ENCODE measurements at places on chromosomes 5 and 9.

DNA sequence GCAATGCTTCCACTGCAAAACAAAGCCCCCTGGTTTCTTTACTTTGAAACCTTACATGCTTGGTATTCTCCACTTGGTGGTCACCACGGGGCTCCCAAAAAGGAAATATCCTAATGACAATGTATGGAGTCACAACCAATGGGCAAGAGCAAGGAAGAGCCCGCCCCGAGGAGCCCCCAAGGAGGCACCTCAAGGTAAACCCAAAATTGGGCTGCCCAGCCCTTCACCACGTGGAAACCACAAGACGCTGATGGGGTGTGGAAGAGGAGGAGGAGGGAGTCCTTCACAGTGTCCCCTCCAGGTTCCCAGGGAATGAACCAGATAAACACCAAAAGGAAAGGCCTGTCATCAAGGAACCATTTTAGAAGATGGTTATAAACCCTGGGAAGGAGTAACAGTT is 3.8 kb downstream of the ROR2 start:
- no peak for DNase-seq

GRCh38 chr5:50873595-50874277 is 207.3 kb downstream of the PARP8 start:
- DNase-seq, result no peak

DNA sequence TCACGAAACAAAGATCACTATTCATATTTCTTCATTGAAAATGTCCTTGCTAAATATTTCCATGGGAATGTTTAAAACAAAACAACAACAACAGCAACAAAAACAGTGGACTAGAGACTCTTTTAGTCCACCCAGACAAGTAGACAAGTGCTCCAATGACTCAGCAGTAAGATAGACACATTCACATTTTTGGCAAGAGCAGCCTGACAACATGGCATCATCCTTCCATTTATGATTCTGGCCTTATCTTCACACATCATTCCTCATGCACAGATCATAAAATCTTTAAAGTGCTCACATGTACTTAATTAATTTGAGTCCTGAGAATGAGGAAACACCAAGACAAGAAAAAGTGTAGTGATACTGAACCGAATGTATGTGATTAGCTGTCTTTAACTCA is 132.6 kb upstream of the PDE4D start:
- DNase-seq, result no peak

GRCh38 chr9:20357037-20357432 is 265.3 kb downstream of the MLLT3 start:
- DNase-seq, result no peak

GRCh38 chr9:99559776-99560175 is 261.9 kb upstream of the NR4A3 start:
- no peak for DNase-seq

GRCh38 chr5:36877667-36878391 is 1.3 kb downstream of the NIPBL start:
- no peak for DNase-seq

- no peak for DNase-seq
These were observed 2.8 kb upstream of the PTPDC1 start for GRCh38 chr9:94081435-94081834.

GRCh38 chr9:34651876-34652601 is at the start of gene IL11RA:
Gene IL11RA (plus strand): TSS chr9:34652185. CDS start chr9:34655218, 3,033 bp downstream.
- peak; percentile 43 for DNase-seq

DNA sequence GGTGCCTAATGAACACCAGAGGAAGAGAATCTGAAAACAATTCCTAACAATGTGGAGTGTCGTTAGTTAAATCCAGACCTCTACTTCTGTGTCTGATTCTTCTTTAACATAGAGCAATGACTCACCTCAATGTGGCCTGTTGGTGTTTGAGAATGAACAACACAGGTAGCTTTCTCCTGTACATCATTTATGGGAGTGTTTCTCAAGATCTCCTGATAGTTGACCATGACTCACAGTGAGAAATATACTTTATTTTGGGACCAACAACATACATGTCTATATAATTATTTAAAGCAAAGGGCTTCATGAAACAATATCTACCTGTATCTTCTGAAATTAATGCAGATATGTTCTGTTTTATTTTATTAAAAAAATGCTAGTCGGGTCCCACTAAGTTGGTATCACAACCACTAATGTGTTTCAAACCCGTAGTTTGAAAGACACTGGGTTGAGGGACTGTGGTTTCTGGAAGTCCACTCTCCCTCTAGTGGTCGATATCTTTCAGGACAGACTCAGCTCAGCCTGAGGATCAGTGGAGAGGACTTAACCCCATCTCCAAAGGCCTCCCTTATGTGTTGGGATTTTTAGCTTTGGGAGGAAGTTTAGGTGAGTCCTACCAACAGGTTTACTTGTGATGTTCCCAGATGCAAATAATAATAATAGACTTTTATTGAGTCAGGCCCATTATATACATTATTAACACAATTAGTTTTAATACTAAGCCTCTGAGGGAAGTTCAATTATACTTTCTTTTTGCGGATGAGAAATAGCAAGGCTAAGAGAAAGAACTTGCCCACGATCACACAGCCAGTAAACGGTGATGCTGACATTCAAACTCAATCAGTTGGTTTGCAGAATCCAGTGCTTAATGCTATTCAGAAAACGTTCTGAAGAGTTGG is 70.0 kb upstream of the KLF9 start:
- DNase-seq, result no peak

DNA sequence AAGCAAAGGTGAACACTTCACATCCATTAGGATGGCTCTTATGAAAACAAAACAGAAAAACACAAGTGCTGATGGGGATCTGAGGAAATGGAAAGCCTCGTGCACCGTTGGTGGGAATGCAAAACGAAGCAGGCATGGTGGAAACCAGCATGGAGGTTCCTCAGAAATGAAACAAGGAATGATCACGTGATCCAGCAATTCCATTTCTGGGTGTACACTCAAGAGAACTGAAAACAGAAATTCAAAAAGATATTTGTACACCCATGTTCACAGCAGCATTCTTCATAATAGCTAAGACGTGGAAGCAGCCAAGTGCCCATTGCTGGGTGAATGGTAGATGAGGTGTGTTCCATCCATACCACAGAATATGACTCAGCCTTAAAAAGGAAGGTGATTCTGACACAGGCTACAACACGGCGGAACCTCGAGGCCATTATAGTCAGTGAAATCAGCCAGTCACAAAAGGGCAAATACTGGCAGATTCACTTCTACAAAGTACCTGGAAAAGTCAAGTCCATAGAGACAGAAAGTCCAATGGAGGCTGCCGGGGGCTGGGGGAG is 87.2 kb upstream of the RAPGEF1 start:
- no peak for DNase-seq

DNA sequence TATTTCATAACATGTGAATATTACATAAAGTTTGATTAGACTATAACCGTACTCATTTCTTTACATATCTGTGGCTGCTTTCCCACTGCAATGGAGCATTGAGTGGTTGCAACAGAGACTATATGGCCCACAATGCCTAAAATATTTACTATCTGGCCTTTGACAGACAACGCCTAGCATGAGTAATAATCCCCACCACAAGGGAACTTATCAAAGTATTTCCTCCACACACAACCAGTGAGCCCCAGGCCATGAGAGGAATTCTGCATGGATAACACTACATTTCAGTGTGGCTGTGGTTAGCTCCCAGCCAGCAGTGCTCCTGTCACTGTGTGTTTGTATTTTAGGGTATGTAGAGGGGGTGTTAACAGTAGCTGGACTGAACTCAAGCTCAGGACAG is 54.8 kb downstream of the FAM81B start:
- no peak for DNase-seq

DNA sequence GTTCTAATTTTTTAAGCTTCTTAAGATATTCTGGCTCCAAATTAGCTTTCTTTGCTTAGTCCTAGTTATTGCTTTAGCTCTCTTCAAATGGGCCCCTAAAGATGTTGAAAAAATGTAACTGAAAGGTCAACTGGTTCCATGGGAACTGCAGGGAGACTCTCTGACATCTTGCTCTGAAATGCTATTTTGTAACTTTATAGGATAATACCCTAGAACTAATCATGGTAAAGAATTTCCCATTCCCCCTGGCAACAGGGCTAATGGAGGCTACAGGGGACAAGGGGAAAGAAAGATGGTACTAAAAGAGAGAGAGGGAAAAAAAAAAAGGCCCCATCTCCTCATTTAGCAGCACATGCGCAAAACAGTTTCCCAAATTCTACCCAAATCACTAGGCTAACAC is 39.4 kb downstream of the SIL1 start:
- no peak for DNase-seq

DNA sequence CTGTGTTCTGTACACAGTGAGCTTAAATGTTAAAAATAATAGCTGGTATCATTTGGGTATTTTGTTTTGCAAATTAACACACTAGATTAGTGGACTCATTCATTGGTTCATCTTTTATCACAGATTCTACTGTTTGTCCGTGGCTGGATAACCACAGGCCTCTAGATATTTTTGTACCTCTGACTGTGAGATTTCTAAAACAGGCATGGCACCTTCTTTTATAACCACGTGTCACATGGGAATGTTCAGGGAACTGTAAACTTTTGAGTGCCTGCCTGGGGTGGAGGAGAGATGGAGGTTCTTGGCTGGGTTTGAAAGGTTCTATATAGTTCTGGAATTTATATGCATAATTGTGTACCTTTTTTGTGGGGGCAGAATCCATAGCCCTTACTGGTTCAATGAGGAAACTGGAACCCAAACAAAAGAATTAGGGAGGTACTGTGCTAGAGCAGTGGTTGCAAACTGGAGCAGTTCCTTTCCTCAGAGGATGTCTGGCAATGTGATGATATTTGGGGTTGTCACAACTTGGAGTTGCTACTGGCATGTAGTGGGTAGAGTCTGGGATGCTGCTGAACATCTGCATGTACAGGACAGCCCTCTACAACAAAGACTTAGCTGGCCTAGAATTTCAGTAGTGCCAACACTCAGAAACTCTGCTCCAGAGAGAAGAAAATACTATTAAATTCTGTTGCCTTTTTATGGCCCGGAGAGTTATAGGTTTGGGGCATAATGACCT is 16.9 kb downstream of the TLE4 start:
- DNase-seq, result no peak

DNA sequence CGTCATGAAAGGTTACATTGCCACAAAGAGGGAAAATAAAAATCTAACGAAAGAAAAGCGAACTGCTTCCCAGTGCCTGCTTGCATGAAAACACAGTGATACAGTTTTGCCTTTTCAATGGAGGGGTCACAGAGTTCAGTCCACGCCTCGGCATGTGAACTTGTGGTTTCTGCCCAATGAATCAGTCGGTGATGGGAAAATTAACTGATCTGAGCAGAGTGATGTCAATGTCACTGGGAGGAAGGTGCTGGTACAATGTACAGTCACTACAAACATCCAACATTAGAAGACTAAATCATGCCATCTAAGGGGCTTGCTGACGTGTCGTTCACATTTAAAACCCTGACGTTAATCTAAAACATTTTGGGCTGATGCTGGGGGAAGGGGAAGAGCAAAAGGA is 151.8 kb upstream of the MSX2 start:
- no peak for DNase-seq

DNA sequence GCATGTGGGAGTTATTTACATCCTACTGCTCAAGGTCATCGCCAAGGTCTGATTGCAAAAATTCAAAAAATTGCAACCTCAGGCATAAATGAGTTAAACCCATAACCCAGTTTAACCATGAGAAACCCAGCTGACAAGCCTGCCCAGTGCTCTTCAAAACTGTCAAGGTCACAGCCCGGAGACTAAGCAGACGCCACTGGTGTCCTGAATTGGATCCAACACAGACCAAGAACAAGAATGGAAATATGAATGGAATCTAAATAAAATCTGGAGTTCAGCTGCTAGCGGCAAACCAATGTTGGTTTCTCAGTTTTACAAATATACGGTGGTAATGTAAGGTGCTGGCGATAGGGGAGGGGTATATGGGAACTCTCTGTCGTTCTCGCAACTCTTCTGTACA is 201.5 kb upstream of the MVB12B start:
- no peak for DNase-seq

DNA sequence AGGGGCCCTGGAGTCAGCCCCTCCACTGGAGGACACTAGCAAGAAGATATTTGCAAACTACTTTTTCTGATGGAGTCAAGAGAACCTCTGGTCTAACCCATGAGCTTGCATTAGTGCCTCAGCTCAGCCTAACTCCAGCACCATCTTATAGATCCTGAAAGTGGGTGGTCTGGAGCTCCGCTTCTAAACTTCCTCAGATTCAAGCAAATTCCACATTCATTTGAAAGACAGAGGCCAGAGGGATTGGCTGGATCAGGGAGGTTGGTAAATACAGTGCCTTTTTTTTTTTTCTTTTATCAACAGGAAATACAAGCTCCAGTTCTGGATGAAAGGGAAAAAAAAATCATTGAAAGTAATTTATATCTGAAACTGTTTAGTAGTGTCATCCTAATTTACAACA is 99.9 kb downstream of the ENC1 start:
- DNase-seq, result no peak

DNA sequence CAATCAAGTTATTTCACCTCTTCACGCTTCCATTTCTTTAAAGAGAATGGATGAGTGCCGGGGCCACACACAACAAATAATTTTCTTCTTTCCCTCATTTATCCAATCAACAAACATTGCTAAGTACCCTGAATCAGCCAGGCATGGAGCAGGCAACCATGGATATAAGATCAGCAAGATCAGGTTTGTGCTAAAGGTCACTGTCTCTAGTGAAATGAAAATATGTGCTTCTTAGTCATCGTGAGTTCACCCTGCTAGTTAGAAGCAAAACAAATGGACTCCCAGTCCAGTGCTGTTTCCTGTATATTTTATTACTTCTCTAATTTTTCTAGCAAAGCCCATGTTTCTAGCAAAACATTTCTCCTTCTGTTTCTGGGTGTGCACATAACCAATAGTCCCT is 629.2 kb downstream of the BNC2 start:
- DNase-seq, result no peak

GRCh38 chr5:2166979-2167377 is 284.3 kb upstream of the IRX4 start:
- no peak for DNase-seq

DNA sequence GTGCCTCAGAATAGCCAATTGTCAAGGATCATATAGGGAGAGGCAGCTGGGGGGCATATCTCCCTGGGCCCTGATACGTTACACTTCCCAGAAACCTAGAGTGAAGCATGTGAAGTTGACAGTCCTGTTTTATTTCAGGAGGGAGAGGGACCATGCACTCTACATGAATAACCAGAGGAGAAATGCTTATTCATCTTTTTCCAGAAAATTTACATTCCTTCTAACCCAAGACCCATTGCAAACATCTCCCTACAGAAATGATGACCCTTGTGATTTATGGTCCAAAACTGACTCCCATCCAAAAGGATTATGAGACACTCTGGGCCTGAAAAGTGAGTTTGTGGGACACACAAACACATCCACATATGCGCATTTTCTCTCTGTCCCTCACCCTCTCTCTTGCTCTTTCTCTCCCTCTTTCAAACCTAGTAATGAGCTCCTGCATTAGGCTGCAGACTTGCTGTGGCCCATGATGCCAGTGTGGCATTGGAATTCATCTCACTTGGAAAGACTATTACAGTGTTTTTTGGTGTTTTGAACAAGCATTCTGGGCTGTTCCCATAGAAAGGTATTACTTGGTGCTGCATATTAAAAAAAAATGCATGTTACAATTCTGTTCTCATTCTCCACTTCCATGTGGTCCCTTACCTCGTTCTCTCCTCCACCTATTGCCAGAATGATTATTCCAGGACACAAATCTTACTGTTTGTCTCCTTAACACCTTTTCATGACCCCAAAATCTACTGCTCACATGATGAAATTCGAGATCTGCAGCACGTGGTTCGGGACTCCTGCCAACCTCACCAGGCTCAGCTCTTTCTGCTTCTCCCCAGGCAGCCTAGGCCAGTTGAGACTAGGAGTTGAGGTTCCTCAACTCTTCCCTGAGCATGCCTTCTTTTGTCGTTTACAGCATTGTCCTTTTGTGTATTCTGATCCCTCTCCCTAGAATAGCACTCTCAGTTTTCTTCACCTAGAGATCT is 451.3 kb upstream of the KLF4 start:
- no peak for DNase-seq

- no peak for DNase-seq
These were observed 17.0 kb upstream of the RHOBTB3 start for GRCh38 chr5:95713960-95714710.
